Activated B cell treated with CpG ODN at 0.5 μM for 24 hours (primary cell): ENCODE measurements at places on chromosomes 5 and 9.

DNA sequence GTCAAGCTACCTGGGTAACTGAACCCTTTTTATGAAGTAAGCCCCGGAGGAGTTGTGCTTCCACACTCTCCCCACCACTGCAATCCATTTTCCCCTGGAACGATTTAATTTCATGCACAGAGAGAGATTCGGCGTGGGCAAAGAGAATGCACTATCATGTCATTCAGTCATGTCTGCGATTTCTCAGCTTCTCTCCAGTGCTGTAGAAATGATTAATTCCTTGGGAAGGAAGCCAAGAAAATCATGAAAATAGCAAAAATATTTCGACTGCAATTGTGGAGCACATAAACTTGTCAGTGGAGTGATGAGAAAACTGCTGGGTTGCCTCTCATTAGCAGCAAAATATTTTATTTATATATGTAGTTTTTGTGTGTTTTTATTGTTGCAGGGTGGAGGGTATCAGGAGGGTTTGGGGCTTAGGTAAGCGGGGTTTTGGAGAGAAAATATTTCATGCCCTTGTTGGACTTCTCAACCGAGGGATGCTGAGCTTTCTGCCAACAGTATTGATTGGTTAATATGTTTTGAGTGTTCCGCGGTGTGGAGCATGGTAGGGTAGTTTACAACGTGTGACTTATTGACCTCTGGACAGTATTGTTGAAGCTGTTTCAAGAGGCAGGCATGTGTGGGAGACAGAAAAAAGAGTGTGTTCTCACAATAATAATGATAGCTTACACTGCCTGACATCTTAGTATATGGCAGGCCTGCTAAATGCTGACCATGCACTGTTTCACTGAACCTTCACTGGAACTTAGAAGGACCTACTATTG lies 69.3 kb downstream of the SGCD start:
- no peak for DNase-seq

DNA sequence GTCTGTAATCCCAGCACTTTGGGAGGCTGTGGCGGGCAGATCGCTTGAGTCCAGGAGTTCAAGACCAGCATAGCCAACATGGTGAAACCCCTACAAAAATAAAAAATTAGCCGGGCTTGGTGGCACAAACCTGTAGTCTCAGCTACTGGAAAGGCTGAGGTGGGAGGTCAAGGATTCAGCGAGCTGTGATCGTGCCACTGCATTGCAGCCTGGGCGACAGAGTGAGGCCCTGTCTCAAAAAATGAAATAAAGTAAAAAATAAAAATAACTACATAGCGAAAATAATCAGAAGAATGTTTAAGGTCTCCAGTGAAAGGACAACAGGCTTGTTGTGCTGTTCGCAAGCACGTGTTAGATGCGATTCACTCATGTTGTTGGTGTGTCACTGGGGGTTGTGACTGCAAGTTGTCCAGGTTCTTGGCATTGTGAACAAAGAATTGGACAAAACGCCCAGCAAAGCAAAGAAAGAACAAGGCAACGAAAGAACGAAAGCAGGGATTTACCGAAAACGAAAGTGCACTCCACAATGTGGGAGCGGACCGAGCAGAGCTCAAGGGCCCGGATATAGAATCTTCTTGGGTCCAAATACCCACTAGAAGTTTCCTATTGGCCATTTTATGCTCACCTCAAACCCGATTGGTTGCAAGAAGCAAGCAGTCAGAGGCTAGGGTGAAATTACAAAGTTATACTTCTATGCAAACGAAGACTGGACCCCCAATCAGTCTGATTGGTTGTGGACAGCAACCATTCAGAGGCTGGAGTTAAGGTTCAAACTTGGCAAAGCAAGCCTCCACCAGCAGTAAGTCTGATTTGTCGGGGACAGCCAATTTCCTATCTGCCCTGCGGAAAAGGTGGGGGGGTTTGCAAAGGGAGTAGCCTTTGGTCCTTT lies 844 bp upstream of the MCCC2 start:
- DNase-seq, result no peak

GRCh38 chr5:172620506-172620905 lies 20.6 kb upstream of the NEURL1B start:
- no peak for DNase-seq

DNA sequence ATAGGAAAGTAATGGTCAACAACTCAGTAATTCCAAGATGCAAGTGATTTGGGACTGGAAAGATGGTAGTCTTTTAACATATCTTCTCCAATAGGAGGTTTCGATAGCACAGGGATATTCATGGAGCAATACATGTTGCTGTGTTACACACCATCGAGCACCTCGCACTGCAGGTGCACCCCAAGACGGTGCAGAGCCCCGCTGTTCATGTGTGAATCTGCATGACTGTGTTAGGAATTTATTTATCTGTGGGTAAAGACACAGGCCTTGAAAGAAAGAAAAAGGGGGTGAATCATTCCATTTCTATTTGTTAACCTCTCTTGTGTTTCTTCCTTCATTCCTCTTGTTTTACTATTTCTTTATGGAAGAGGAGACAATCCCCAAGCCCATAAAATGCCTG lies 217.1 kb downstream of the EBF1 start:
- no peak for DNase-seq

GRCh38 chr5:80193401-80193800 lies 62.4 kb downstream of the SERINC5 start:
- DNase-seq, result no peak

- DNase-seq, result no peak
Observed at GRCh38 chr9:114930056-114930812, at the start of gene TNFSF8. TSS of gene TNFSF8 (minus strand) at chr9:114930591. CDS start at chr9:114930303, 288 bp downstream.

GRCh38 chr5:145586661-145587307 lies 248.4 kb downstream of the PRELID2 start:
- no peak for DNase-seq

DNA sequence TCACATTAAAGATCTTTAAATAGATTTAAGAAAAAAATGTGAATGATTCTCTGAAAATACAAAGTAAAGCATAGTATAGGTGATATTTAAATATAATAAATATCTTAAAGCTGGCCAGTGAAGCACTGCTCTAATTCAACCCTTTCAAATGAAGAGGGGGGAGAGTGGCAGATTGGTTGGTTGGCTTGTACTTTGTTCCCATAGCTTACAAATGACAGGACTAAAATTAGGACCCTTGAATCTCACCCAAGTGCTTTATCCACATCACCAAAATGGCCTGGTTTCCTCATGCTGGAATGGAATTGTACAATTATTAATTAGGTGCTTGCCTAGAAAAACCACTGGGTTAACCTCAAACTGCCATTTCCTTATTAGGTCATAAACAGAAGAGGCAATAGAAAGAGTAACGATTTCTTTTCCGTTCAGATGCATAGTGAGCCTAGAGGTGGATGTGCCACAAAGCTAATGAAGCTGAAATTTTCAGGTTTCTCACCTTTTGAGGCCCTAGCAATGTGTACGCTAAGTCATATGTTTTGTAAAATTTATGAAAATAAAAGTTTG lies 354.5 kb upstream of the CDH6 start:
- DNase-seq, result no peak

DNA sequence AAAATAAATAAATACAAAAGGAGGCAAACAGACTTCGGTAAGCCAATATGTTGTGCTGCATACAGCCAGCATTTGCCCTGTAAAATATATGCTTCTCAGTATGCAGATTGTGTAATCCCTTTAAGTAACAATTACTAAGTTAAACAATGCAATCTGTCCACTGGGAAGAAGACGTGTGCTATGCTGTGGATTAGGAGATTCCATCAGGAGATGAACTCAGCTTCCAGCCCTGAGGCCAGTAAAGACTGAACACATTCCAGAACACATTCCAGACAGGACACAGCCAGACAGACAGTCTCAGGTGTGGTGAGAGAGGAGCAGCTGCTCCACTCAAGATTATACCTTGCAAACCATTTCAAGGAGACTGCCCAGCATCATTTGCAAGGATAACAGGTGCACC lies 97.8 kb downstream of the MPDZ start:
- no peak for DNase-seq

DNA sequence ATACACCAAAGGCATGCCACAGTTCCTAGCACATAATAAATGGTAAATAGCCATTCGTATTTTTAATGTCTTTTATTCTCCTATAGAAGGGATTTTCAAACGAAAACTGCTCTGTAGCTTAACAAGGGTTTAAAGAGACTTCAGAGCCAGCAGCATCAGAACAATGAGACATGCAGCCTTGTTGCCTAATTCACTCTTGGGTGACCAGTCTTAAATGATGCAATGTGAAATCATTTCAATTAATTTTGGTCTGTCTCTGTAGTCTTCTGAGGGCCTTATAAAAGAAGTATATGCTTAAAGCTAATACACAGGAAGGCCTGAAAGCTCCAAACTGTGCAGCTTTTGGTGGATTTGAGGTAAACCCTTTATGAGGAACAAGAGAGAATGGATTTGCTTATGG lies 888.8 kb upstream of the WWC1 start:
- DNase-seq, result no peak

DNA sequence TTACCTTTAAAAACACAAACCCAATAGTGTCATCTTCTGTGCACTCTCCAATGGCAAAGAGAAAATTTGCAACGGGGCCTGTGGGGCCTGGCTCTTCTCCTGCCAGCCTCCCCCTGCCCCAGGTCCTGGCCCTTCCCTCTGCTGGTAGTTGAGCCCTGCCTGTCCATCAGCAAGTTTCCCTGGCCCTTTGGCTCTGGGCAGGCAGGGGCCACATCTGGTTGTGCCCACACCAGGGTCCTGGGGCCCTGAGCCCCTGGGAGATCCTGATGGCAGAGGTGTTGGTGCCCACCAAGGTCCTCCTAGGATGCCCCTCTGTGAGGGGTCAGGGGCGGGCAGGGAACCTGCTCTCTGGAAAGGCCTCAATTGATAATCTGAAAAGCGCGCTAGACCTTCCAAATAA lies 157.3 kb downstream of the DAB2IP start:
- no peak for DNase-seq
